Activated gamma-delta T cell treated with Interleukin-2 at 50 U/mL for 16 hours (primary cell): ENCODE measurements at places on chromosomes 16 and 17.

DNA sequence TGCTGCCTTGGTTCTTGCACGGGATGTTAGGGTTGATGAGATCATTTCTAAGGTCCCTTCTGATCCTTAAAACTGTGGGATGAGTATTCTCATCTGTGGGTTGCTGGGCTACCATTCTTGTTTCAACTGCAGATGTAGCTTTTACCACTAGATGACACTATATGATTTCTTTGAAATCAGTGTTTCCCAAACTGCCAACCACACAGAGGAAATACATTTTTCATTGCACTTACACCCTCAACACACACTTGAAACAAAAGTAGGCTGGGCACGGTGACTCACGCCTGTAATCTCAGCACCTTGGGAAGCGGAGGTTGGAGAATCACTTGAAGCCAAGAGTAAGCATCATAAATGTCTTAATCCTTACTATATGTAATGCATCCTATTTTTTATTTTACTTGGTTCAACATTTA, 15.3 kb downstream of the LCMT1 start:
- DNase-seq: peak; percentile 7

DNA sequence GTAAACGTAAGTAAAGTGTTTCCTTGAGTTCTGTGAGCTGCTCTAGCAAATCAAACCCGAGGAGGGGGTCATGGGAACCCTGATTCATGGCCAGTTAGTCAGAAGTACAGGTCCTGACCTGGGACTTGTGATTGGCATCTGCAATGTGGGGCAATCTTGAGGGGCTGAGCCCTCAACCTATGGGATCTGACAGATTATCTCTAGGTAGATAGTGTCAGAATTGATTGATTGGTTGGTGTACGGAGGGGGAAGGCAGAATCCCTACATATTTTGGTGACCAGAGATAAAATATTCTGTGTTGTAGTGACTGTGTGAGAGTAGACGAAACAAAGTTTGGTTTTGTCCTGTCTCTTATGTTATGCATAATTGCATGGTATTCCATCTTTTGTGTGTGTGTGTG, 100.5 kb upstream of the NETO2 start:
- DNase-seq: no peak

DNA sequence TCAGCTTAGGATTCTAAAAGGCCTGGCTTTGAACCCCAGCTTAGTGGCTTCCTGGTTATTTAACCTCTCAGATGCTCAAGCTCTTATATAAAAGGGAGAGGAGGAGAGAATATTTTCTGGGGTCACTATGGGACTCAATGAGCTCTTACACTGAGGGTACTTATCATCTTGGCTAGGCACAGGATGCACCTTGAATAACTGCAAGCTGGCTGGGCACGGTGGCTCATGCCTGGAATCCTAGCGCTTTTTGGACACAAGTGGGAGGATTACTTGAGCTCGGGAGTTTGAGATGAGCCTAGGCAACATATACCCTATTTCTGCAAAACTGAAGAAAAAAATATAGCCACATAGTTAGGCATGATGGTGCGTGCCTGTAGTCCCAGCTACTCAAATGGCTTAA, 665.3 kb upstream of the RBFOX1 start:
- DNase-seq: no peak

GRCh38 chr17:62627904-62628633, 599 bp downstream of the MRC2 start:
- no peak for DNase-seq

GRCh38 chr16:86354641-86355513, 155.4 kb upstream of the FOXF1 start:
- no peak for DNase-seq

GRCh38 chr17:76492989-76493501, 8.2 kb downstream of the RHBDF2 start:
- DNase-seq: peak; percentile 30

GRCh38 chr17:5418858-5419355, 555 bp downstream of the NUP88 start:
- DNase-seq: peak; percentile 49

DNA sequence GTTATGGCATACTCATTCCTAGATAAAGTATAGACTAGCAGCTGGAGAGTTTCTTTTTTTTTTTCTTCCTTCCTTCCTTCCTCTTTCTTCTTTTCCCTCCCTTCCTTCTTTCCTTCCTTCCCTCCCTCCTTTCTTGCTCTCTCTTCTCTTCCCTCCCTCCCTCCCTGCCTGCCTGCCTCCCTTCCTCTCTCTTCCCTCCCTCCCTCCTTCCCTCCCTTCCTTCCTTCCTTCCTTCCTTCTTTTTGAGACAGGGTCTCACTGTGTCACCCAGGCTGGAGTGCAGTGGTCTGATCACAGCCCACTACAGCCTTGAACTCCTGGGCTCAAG, 7.0 kb upstream of the SNTB2 start:
- DNase-seq: no peak

DNA sequence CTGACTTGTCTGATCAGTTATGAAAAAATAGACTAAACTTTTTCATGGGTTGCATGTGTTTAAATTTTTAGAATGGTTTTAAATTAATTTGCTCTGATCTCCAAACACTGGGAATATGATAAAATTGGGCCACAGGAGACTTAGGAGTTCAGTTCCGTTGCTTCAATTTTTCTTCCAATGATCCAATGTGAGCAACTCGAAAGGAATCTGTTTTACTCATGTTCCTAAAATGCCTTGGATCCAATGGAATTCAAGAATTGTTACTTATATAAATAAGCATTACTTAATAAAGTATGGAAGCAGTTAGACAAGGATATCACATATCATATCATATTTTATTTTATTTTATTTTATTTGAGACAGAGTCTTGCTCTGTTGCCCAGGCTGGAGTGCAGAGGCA, 56.0 kb upstream of the NACA2 start:
- DNase-seq: no peak

- no peak for DNase-seq
Observed at GRCh38 chr17:81924557-81925532, 2.7 kb downstream of the MAFG start.

GRCh38 chr17:80034791-80035686, 633 bp downstream of the TBC1D16 start:
- DNase-seq: peak; percentile 38

- peak; percentile 49 for DNase-seq
Observed at GRCh38 chr17:17836818-17837379, at the start of gene SREBF1. TSS of gene SREBF1 (minus strand) at chr17:17836986. CDS start at chr17:17836817, 169 bp downstream.

GRCh38 chr16:54347961-54348360, 61.4 kb upstream of the IRX3 start:
- DNase-seq: no peak

- no peak for DNase-seq
Observed at GRCh38 chr16:471353-472198, 46.1 kb downstream of the RAB11FIP3 start.

DNA sequence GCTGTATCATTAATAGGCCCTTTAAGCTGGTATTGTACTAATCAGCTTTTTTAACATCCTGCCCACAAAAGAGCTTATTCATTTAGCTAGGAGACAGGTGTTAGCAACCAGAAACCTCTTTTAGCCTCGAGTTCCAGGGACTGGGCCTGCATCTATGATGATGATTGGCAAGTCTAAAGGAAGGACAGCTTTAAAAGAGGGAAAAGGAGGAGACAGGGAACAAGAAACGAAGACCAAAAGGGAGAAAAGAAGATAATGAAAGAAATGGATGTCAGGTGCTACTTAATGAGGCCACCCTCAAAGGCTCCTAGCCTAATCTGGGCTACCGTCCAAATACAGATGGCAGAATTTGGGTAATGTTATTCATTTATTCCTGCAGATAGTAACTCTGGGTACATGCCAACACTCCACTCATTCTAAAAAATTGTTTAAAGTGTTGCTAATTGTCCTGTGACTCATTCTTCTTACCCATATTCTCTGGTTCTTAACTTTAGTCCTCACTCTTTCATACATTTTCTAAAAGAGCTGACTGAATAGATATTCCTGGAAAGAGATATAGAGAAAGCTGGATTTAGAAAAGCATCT, 18.7 kb upstream of the RFFL start:
- no peak for DNase-seq

DNA sequence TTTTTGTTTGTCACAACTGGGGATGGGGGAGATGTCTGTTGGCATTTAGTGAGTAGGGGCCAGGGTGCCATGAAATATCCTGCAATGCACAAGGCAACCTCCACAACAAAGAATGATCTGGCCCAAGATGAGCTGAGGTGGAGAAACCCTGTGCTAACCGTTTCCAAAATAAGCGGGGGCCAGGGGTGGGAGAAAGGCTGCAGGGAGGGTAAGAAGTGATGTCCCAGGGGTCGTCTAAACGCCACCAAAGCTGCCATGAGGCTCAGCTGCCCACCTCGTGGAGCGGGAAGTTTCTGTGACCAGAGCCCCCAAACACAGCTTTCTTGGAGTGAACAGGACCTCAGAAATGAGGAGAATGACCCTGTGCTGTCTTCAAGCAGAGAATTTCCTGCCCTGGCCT, 76.5 kb upstream of the CDH5 start:
- DNase-seq: no peak

GRCh38 chr16:27491894-27492587, 57.7 kb downstream of the GTF3C1 start:
- no peak for DNase-seq

DNA sequence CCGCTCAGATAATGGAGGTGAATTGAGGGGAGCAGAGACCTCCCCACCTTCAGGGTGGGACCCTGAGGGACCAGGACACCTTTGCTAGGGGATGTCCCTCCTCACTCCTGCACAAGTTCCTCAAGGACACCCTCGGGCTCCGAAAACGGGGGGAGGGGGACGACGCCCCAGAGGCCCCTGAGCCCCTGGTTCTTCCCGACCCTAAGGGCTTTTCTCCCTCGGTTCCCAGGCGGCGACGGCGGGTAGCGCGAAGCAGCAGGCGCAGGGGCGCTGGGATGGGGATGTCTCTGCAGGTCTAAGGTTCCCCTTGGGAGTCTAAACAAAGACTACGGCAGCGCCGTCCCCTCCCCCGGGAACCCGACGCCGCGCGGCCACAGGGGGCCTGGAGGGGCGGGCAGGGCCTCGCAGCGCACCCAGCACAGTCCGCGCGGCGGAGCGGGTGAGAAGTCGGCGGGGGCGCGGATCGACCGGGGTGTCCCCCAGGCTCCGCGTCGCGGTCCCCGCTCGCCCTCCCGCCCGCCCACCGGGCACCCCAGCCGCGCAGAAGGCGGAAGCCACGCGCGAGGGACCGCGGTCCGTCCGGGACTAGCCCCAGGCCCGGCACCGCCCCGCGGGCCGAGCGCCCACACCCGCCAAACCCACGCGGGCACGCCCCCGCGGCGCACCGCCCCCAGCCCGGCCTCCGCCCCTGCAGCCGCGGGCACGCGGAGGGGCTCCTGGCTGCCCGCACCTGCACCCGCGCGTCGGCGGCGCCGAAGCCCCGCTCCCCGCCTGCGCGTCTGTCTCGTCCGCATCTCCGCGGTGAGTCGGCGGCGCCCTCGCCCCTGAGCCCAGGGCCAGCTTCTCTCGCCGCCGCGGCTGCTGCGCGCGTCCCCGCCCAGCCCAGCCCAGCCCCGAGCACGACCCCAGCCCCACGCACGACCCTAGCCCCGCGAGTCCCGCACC, 36.7 kb upstream of the NDRG4 start:
- no peak for DNase-seq

- DNase-seq: no peak
Observed at GRCh38 chr16:72134507-72134906, 37.4 kb downstream of the PMFBP1 start.

DNA sequence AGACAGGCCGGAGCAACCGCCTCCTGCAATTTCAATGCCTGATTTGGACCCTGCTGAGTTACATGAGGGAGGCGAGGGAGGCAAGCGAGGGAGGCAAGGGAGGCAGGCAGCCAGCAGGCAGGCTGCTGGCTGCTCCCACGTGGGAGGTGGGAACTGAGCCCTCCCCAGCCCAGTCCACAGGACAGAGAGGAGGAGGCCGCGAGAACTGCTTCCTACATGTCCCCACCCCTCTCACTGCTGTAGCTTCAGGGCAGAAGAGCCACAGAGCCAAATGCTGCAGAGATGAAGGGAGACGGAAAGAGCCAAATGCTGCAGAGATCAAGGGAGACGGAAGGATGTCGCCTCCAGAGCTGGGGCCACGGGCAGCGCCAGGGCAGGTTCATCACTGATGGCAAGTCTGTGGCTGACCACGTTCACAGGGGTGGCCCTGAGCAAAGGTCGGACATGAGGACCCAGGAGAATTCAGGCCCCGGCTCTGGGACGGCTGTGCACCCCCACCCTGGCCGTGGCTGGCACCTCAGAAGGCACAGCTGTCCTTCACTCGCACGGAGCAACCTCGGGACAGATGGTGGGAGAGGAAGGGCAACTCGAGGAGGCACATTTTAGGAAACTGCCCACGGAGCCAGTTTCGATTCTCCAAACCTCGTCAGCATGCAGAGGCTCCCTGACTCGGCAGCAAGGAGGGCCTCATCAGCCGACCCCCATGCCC, 21.5 kb downstream of the RPH3AL start:
- no peak for DNase-seq

DNA sequence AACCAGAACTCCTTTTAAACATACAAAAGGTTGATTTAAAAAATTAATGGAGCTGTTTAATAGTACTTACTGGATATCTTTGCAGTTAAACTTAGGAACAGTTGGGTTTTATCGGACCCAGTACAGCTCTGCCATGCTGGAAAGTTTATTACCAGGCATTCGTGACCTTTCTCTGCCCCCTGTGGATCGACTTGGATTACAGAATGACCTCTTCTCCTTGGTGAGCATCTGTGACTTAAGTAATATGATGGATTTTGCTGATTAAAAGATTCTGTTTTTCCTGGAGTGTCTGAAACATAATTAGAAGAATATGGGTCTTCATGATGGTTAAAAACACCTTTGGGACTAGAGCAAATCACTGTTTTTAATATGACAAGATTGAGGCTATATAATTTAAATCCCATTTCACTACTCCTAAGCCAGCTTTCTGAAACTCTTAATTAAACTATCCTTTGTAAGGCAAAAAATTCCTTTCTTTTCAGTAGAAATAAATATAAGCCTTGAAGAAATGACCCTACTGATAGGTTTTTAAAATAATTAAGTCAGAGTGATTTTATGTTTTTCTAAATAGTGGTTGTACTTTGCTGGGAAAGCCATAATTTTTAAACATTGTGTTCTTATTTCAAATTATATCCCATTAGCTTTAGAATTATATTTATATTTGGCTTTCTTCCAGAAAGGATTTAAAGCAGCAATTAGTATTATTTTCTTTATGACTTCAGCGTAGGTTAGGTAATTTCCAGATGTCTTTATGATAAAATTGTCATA, 45.7 kb upstream of the KPNB1 start:
- DNase-seq: no peak
